ENCODE measurements at places on chromosomes 1 and 21.

DNA sequence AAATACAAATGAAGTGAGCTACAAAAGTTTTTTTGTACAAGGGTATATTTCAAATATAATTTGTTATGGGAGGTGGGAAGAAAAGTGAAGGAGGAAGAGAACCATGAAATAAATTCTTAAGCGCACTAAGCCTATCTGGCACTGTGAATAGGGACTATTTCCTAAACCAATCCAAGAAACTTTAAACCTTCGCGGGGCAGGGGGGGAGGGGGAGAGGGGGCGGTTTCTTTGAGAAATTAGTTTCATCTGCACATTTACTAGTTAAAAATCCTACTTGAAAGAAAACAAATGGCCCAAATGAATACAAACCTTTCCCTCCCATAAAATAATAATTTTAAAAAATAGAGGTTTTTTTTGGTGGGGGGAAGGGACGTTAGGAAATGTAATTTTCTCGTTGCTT is 364 bp downstream of the GOLPH3L start:
- DNase-seq, result no peak

- no peak for DNase-seq
These were observed 6.0 kb upstream of the CITED4 start for GRCh38 chr1:40868051-40868723.

DNA sequence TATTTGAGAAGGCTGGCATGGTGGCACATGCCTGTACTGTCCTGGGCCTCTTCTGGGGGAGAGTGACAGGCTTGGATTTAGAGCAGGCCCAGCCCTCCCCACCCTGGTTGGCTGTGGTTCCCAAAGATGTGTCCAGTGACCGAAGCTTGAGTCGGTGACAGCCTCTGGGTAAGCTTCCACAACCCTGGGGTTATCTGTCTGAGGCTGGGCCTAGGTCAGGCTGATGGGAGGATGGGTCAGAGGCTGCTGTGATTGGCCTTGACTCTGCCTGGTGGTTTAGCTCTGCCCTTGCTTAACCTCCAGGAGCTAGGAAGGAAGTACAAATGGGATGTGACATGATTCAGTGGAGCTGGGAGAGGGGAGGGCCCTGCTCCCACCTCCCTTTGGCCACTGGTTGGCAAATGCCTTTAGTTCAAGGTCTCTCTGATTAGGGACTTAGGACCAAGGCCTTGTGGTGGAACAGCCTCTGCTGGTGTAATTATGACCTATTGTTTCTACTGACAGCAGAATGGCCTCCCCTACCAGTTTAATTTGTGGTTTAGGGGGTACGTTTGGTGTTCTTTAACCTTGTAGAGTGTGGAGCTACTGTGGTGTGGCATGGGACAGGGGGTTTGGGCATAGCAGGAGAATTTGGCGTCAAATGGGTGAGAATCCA is 16.6 kb downstream of the NUDC start:
- no peak for DNase-seq

DNA sequence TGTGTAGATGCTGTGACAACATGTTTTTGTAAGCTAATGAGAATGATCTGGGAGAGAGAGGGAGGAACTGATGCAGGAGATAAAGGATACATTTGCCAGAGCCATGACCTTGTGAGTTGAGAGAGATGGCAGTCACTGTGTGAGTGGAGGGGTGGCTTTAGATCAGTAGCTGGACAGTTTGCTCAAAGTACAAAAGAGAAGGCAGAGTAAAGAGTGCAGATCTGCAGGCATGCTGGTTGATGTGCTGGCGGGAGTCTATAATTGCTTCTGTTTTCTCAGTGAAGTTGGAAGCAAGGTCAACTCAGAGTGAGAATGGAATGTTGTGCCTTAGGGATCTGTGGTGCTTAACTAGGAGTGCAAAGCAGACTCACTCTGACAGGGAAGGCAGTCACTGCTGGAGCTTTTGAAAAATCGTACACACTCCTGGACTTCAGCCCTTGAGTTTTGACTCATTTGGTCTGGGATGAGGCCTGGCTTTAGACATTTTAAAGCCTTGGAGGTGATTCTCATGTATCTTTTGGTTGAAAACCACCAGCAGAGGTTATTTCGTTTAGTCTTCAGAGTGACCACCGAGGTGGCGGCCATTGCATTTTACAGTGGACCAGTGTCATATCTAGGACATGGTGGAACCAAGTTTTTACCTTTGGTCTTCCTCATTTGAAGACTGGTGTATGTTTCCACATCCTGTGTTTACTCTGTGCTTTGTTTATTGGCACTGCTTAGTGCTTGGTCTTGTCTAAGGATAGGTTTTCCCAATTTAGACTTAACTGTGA is 49.6 kb downstream of the MTR start:
- DNase-seq, result no peak

All from stimulated activated CD8-positive, alpha-beta memory T cell treated with anti-CD3 and anti-CD28 coated beads, Interleukin-7, amount 100 ng/mL, for 1 hour (primary cell).